Thyroid gland (tissue), 4 donors: ENCODE measurements at places on chromosomes 3 and 15.
A peak's percentile ranks its signal among the peaks of the same experiment; 100 is the strongest.

DNA sequence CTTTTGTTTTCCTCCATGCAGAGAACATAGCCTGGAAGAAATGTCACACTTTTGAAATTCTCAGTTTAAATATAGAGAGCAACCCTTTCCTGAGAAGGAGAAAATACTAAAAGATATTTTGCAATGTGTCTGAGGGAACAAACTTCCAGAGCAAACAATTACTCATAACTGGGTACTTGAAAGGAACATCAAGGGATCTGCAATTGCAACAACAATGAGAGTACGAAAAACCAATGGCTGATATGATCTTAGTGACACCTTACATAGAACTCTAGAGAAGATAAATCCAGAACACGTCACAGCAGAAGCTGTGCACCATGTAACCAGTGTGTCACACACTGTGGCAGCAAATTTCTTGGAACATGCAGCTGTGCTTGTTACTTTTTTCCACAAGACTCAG is 14.6 kb upstream of the ARPP21 start:
- no peak for DNase-seq

- peak; percentile 4 for DNase-seq
These were observed 39.7 kb upstream of the GADL1 start for GRCh38 chr3:30934208-30934550.

GRCh38 chr3:59660376-59660775 is 610.6 kb upstream of the CFAP20DC start:
- peak; percentile 17 for DNase-seq

DNA sequence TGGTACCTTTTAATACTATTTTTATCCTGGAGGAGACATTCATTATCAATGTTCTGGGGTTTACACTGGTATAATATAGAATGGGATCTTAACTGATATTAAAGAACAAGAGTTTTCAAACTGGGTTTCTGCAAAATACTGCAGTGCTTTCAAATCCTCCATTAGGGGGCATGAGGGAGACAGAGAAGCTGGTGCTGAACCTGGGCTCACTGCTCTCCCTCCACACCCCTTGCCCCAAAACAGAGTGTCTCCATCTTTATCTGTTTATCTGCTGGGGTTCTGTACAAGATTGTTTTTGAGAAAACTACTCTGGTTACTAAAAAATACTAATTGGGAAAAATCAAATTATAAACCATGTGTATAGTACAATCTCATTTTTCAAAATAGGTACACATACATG is 41.7 kb downstream of the CADPS start:
- no peak for DNase-seq

- no peak for DNase-seq
These were observed 63.1 kb downstream of the NTRK3 start for GRCh38 chr15:88193415-88193814.

GRCh38 chr15:92205255-92205739 is 188.4 kb upstream of the ST8SIA2 start:
- DNase-seq: peak; percentile 43

DNA sequence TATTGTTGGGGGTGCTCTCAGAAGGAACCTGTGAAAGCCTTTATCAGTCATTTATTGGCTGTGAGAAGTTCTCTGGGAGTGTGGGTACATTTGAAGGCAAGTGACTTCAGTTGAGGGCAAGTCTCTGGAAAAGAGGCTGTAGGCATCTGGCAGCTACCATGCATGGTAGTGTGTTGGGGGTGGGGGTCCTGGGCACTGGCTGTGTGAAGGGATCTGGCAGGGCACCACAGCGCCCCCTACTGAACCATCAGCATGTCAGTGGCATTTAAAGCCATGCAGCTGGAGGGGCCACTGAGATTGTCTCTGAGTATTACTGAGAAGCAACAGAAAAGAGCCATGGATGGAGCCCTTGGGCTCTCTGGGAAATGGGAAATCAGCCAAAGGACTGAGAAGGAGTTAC is 30.6 kb downstream of the CRTAP start:
- peak; percentile 26 for DNase-seq

GRCh38 chr3:133413161-133414020 is 13.5 kb downstream of the BFSP2 start:
- DNase-seq: no peak

GRCh38 chr3:63092515-63092914 is 185.6 kb upstream of the SYNPR start:
- no peak for DNase-seq

GRCh38 chr3:50466177-50466576 is 37.3 kb downstream of the CACNA2D2 start:
- DNase-seq: no peak
